ENCODE measurements at places on chromosomes 4 and X. TPM values are rescaled to one million over a fixed set of nuclear protein-coding genes. Genes with fewer than 3 reads are reported as not detected.

The TAF7L gene
- total RNA-seq = 0.13 TPM

The PPBP gene
- total RNA-seq = not detected

The HAND2 gene
- total RNA-seq = not detected

The ETNPPL gene
- total RNA-seq = not detected

The CTSO gene
- total RNA-seq = 5.5 TPM

The TMEM255A gene
- total RNA-seq = not detected

The GAB3 gene
- total RNA-seq = 13.9 TPM

The ZNF732 gene
- 0.81 TPM for total RNA-seq

The FRG2 gene
- total RNA-seq = under 0.01 TPM

The HSFX4 gene
- not detected for total RNA-seq

The GAGE13 gene
- total RNA-seq = not detected

The HTR2C gene
- not detected for total RNA-seq

The PRKG2 gene
- total RNA-seq = not detected

The TEX11 gene
- not detected for total RNA-seq

Data from bladder microvascular endothelial cell (primary cell).